Fibroblast of skin of back (primary cell): ENCODE measurements at places on chromosomes 13 and 19.

DNA sequence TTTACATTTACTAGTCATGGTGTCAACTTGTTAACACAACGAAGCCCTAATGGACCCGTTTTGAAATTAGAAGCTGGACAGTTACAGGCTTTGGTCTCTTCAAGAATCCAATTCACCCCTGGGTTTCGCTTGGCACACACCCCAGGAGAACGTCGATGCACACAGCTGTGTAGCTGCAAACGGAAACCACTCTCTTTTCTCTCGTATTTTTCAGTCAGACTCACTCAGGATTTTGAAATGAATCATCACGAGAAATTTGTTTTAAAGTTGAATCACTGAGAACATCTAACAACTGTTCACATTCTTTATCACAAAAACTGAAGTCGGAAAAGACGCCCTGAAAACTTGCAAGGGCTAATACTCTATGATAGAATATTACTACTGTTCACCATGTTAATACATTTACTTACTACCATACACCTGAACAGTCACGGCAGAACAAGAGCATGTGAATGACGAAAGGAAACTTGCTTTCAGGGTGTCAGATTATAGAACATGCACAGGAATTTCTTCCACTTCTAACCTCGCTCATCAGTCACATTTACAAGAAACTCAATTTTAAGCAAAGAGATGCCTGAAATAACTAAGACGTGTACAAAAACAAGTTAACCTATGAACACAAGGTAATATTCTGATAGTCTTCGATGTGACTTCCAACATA lies 4.7 kb downstream of the PNMA8A start:
- peak; percentile 88 for DNase-seq

- no peak for DNase-seq
These were observed 1142.8 kb downstream of the PCDH9 start for GRCh38 chr13:66087269-66087710.

GRCh38 chr13:32734511-32734910 lies 148.3 kb downstream of the PDS5B start:
- peak; percentile 77 for DNase-seq

DNA sequence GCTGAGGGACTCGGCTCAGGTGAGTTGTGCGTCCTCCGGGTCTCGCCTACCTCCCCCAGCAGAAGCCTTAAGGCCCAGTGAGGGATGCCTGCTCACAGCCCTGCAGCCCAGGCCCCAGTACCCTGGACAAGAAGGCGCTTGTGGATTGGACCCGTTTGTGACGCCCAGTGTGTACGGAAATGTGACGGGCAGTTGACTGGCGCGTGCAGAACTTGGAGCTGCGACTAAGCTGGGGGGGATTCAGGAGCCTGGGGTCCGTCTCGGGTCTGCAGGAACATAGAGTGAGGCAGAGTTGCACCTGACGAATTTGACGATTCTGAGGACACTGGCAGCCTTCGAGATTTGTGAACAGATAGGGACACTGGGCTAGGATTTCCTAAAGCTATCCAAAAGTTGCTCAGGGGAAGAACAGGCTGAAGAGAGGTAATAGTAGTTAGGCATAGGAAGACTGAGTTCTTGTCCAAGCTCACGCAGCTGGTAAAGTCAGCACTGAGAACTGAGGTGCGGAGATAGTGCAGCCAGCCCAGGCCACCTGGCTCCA lies 519 bp downstream of the ZNF551 start:
- DNase-seq: no peak

GRCh38 chr13:109778102-109778542 lies 8.3 kb downstream of the IRS2 start:
- peak; percentile 57 for DNase-seq

- peak; percentile 97 for DNase-seq
These were observed 507.9 kb downstream of the UQCRFS1 start for GRCh38 chr19:28705008-28705407.

- peak; percentile 2 for DNase-seq
These were observed 295.1 kb upstream of the SLITRK5 start for GRCh38 chr13:87376081-87376480.

DNA sequence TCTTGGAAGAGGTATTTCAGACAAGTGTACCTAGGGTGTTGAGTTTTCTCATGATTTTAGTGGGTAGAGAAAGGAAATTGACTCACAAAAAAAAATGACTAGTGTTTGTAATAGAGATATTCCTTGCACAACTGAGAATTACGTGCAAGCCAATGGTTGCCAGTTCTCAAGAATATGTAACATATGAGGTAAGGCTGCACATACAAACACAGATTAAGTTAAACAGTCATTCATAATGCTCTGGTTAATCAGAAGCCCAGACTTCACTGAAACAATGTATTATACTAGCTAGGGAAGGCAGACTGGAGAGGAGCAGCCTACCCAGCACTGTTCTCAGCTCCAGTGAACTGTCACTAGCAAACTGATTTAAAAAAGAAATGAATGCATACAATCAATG lies 418.3 kb downstream of the DIAPH3 start:
- peak; percentile 48 for DNase-seq

DNA sequence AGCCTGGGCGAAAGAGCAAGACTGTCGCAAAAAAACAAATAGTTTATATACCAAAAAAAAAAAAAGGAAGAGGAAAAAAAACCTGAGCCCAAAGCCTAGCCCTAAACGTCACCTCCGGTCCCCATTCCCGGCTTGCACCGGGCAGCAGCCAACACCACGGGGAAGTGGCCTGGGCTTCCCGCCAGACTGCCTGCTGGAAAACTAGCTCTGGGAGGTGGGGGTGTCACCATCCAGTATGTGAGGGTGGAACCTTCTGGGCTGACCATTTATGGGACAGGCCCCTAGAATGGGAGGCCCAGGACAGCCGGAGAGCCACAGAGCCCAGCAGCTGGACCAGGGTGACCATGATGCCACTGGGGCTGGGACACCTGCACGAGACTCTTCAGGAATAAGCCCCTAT lies 37.3 kb downstream of the IL12RB1 start:
- no peak for DNase-seq

DNA sequence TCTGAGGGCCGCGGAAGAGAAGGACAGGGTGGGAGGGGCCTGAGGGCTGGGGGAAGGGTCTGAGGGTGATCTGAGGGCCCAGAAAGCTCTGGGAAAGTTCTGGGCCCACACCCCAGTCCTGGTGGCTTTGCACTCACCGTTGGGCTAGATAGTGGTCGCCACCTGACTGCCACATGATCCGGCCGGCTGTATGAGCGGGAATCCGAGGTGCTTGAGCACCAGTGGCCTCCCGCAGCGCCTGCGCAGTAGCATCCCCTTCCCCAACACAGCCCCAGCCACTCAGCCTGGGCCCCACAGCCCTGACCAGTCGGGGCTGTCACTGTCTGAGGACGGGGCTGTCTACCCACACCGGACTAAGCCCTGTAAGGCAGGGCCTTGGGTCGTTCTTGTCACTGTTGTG lies 15.0 kb downstream of the PRODH2 start:
- no peak for DNase-seq

DNA sequence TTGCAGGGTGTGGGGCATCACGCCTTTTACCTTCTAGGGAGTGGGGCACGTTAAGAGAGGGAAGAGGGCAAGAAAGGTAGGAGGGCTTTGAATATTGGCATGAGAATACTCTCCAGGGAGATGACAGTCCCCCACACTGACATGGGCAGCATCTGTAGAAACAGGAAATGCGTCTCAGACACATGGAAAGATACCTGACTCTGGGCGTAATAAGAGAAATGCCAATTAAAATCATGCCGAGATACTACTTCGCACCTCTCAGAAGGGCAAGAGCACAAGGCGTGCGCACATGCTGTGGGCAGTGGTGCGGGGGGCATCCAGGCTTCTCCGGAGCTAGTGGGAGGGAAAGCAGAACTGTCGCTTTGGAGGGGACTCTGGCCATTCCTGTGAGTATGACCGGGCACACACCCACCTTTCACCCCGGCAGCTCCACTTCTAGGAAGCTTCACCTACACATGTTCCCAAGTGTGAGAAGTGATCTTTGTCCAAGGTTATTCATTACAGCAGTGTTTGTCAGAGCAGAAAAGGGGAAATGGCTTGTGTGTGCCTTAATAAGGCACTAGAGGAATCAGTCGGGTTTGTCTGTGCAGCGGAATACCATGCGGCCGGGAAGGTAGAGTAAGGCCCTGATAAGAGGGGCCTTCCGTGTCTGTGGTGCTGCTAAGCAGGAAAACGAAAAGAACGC lies 99.5 kb downstream of the SIPA1L3 start:
- DNase-seq: no peak
